ENCODE measurements at places on chromosomes 2 and 18.

DNA sequence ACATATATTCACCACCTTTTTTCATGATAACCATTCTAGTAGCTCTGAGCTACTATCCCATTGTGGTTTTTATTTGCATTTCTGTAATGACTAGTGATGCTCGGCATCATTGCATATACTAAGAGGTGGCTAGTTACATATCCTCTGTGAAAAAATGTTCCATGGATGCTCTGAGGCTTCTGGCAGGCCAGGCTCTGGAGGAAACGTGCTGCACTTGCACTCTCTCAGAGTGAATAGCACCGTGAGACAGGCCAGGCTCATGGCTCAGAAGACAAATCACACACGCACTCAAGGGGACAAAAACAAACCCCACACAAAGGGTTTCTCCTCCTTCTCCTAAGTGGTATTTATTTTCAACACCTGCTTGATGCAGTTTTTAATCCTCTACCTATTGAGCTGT is 1085.3 kb upstream of the CNTNAP5 start:
- no peak for DNase-seq

DNA sequence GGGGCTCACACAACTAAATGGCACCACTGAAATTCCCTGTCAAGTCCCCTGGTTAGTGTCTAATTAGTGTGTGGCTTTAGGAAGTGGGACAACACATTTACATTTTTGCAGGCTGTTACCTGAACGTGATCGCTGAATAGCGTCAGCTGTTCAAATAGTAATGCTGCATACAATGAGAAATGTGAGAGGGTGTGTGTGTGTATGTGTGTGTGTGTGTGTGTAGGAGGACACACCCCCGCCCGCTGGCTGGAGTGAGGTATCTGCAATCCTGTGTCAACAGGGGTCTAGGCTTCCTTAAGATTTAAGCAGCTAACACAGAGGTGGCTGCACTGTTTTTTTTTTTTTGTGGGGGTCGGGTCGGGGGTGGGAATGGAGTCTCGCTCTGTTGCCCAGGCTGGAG is 4.8 kb upstream of the LYPD6B start:
- DNase-seq = no peak

DNA sequence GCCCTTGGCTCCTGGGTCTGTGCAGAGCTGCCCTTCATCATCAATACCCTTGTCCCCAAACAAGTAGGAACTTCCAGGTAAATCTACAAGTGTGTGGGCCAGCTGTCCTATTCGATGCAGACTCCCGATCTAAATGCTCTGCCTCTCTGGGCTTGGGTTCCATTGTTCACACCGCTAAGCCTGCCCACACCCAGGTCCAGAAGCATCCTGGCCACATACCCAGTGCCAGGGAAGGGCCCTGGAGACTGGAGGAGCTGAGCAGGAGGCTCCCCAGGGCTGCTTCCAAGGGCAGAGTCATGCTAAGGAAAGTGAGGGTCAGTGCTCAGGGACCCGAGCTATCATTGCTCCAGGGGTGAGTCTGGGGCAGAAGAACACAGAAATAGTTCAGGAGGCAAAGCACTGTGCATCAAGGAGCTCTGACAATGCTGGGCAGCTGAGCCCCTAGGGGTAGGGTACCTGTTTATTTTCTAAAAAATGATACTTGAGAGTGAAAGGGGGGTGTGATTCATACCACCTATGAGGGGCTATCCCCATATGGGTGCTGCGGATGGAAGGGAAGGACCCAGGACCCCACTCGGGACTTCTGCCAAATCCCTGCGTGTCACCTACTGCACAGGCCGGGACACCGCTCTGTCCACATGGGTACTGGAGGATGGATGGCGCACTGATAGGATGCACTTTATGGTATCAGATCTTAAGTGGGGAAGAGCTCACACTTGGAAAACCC is 25.8 kb upstream of the TWIST2 start:
- no peak for DNase-seq

GRCh38 chr18:5339202-5339834 is 43.8 kb upstream of the ZBTB14 start:
- no peak for DNase-seq

DNA sequence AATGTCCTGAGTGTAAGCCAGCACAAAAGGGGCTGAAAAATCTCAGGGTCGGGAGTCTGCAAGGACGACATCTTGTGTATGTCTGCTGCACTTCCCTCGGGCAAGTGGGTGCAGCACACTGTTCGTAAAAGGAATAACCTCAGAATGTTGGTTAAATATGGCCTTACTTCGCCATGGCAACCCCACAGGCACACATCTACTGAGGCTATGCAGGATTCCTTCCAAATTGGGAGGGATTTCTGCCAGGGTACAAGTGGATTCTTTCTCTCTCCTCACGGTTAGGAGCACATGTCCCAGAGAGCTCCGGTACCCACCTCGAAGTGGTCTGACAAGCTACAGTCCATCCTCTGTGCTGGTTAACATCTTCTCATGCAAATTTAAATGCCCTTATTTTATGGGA is 277.7 kb upstream of the PXDN start:
- no peak for DNase-seq

DNA sequence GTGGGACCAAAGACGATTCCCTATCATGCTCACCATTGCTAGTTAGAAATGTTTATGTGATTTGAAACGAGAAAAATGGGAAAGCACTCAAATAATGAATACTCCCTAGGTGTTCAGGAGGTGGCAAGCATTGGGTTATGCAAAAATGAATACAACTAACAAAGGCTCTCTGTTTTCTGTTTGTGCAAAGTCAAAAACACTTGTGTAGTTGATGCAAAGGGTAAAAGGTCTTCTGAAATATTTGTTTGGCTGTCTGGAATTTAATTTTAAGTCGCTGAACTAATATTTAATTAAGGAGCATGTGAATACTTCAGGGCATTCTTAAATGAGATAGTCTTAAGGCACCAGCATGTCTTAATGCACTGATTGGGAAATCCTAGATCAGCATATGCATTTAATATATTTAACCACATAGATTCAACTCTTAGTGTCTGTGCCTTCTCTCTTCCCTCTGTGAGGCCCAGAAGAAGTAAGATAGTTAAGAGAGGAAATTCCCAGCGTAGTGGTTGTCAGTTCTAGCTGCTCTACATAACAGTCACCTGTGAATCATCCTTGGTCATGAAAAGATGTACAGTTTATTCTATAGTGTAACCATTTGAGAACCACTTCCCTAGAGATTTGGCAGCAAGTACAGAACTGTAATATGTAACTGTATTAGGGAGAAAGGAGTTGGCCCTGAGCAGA is 111.9 kb downstream of the EPC2 start:
- DNase-seq = peak; percentile 75
